ENCODE measurements at places on chromosomes 7 and 10. TPM values are rescaled to one million over a fixed set of nuclear protein-coding genes. Genes with fewer than 3 reads are reported as not detected.

HMX2 gene
- not detected for total RNA-seq

DNA sequence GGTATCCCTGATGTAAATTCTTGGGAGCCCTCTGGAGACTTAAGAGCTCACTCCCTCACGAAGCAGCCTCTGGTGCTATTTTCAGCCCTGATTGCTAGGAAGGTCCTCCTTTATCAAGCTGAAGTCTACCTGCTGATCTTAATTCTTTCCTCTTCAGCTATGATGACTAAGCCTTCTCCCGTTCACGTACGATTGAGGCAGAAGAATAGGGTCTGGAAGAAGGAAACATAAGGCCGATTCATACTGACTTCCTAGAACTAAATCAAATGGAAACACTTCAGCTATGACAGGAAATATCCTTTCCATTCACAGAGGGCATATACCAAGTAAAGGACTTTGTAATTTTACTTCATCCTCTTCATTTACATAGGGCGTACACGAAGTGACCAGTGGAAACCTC lies 107.0 kb downstream of the CPXM2 start:
- DNase-seq: no peak

KCNIP2 gene
- 1.2 TPM for total RNA-seq

CCNY gene
- 28.4 TPM for total RNA-seq

GRCh38 chr10:111455776-111456426 lies 379.1 kb downstream of the ADRA2A start:
- no peak for DNase-seq

- no peak for DNase-seq
Observed at GRCh38 chr10:2097937-2098336, 360.6 kb upstream of the ADARB2 start.

DNA sequence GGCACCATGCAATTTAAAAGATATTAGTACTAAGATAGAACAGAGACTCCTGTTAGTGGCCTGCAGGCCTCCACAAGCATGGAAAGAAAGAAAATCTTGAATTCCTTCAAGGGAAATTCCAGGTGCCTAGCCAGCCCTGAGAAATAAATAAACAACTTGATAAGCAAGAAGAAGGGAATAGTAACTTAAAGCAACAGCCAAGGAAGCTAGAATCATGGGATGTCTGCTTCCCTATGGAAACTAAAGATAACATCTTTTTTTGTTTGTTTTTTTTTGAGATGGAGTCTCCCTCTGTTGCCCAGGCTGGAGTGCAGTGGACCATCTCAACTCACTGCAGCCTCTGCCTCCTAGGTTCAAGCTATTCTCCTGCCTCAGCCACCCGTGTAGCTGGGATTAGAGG lies 128.6 kb downstream of the SKIDA1 start:
- no peak for DNase-seq

- no peak for DNase-seq
Observed at GRCh38 chr10:110793886-110794285, 77.8 kb upstream of the PDCD4 start.

CPN1 gene
- total RNA-seq: not detected

DNA sequence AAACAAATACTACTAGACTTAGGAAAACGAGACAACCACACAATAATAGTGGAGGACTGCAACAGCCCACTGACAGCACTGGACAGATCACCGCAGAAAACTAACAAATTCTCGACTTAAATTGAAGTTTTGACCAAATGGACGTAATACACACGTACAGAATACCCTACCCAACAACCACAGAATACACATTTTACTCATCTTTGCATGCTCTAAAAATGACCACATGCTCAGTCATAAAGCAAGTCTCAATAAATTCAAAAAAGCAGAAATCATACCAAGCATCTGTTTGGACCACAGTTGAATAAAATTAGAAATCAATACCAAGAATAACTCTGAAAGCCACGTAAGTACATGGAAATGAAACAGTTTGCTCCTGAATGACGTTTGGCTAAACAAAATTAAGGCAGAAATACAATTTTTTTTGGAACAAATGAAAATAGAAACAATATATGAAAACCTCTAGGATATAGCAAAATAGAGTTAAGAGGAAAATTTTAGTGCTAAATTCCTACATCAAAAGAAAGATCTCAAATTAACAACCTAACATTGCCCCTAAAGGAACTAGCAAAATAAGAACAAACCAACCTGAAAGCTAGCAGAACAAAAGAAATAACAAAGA lies 30.6 kb downstream of the MAPK8 start:
- no peak for DNase-seq

DNA sequence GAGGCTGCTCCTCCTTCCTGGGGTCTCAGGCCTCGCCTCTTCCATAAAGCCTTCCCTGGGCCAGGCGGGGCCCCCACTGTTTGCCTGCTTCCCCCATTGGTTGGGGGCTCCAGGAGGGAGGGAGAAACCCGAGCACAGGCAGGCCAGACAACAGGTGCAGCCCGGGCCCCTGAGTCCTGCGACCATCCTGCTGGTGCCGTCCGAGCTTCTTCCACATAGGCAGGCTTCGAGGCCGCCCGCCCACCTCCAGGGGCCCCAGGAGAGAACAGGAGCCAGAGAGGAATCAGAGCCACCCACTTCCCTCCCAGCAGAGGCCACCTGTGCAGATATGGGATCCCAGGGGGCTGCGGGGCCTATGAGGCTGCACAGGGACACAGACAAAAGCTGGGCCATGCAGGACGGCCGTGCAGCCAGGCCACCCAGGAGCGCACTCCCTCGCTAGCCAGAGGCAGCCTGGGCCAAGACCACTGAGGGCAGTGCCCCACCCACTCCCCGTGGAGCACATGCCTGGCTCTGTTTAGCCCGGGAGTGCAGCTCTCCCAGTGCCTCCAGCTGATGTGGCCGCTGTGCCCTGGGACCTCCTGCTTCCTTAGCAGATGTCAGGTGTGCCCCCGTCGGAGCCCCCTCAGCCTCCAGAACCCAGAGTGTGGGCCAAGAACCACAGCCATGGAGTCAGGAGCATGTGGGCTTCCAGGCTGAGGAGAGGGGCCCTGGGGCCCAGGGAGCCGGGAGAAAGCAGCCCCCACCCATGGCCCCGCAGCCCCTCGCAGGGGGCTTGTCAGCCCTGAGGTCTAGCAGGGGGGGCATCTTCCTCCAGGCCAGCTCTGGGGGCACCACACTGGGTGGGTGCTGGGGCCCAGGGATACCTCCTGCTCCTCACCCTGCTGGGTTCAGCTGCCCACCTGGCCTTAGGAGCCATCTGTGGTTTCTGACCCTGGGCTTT lies 59.9 kb upstream of the INPP5A start:
- DNase-seq: no peak

LIPJ gene
- total RNA-seq: not detected

DNA sequence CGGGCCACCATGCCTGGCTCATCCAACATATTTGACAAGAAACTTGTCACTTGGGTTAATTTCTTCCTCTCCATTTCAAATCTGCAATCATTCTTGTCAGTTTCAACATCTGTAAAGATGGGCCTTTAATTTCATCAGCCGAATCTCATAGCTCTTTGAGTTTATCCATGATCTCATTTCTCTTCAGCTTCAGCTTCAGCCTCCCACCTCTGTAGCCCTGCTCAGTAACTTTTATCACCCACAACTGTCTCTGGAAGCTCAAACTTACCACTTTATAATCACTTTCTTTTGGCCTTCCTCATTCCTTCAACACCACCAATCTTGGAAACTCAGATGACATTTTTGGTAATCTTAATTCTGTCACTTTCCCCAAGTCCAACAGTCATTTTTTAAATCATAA lies 83.2 kb downstream of the CPED1 start:
- no peak for DNase-seq

OPN1SW gene
- not detected for total RNA-seq

VGF gene
- total RNA-seq: 0.39 TPM

EMX2 gene
- not detected for total RNA-seq

SPDYE5 gene
- total RNA-seq: not detected
